ENCODE measurements at places on chromosomes 11 and 22.

DNA sequence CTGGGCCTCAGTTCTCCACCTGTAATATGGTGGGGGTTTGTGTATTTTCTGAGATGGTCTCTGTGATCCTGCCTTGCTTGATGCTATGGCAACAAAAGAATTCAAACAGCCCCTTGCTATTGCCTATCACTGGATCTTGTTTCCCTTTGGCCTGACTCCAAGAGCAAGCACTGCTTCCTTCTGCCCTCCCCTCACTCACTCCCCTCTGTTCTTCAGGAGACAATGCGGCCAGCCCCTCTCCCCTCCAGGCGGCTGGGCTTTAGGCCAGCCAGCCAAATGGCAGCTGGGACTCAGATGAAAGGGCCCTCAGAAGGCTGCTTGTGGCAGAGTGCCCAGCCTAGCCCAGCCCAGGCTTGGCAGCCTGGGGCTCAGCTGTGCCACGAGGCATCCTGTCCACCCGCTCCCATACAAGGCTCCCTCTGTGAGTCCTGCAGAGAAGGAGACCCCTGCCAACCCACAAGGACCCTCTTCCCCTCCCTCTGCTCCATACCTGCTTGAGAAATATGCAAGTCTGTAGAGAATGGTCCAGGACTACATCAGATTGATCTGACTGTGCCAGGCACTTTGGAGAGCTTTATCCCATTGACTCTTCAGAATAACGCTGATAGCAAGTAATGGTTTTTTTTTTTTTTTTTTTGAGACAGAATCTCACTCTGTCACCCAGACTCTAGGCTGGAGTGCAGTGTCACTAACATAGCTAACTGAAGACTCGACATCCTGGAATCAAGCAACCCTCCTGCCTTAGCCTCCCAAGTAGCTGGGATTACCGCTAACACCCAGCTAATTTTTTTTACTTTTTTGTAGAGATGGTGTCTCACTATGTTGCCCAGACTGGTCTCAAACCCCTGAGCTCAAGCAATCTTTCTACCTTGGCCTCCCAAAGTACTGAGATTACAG, 7.6 kb upstream of the KCTD14 start:
- DNase-seq, result peak; percentile 55

- DNase-seq, result no peak
These were observed 12.0 kb downstream of the SART1 start for GRCh38 chr11:65973439-65974110.

DNA sequence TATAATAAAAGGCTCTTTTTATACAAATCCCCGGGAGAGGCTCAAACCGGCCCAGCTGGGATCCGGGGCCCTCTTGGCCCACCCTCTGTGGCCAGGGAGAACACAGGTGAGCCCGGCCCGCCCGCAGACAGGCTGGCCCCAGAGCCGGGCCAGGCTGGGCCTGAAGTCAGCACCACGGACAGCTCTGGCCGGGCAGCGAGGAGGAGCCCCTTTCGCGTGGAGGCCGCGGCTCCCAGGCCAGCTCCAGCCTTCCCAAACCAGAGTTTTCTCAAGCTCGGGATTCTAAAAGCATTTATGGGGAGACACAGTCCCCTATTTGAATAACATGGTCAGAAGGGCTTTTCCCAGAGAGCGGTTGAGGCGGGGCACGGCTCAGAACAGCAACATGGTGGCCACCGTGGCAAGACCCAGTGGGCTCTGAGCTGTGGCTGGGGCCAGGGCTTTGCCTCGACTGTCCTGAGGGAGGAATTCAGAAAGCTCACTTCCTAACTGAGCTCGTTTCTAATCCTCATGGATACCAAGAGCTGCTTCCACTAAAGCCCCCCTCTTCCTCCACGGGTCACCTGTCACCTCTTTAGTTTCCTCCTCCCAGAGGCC, 115.4 kb downstream of the BRD1 start:
- DNase-seq, result no peak

DNA sequence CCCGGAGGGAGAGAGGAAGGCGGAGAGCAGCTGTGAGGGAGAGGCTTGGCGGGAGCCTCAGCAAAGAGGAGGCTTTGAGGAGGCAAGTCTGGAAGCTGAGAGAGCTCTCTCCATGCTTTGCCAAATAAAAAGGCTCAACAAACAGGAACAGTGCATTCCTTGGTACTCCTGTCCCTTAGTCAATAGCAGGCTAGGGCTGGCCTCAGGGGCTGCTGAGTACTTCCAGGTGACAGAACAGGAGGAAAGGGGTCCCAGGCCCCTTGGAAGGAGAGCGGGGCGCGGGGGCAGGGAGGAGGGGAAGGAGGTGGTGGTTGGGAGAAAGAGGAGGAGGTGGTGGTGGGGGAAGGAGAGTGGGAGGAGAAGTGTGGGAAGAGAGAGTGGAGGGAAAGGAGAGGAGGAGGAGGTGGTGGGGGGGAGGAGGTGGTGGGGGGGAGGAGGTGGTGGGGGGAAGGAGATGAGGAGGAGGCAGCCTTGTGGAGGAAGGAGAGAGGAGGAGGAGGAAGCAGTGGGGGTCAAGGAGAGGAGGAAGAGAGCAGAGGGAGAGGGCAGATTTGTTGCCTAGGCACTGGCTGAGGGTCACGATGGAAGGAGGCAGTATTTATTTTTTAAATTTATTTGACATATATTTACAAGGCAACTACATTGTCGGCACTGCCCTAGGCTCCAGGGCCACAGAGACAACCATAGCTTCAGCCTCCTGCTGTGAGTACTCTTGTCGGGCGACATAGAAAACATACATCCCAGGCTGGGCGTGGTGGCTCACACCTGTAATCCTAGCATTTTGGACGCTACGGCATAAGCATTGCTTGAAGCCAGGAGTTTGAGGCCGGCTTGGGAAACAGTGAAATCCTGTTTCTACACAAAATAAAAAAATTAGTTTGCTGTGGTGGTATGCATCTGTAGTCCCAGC, 74.2 kb upstream of the ZBED5 start:
- peak; percentile 26 for DNase-seq

GRCh38 chr11:110182886-110183285, 89.7 kb downstream of the ZC3H12C start:
- no peak for DNase-seq

DNA sequence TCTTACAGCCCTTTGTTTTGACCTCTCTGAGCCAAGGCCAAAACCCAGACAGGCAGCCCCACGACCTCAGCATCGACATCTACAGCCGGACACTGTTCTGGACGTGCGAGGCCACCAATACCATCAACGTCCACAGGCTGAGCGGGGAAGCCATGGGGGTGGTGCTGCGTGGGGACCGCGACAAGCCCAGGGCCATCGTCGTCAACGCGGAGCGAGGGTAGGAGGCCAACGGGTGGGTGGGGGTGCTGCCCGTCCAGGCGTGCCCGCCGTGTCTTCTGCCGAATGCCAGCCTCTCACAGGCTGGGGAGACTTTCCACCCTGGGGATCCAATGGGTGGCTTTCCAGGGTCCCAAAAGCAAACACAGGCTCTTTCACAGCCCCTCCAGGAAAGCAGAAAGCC, 37.1 kb upstream of the PPP6R3 start:
- DNase-seq, result no peak

DNA sequence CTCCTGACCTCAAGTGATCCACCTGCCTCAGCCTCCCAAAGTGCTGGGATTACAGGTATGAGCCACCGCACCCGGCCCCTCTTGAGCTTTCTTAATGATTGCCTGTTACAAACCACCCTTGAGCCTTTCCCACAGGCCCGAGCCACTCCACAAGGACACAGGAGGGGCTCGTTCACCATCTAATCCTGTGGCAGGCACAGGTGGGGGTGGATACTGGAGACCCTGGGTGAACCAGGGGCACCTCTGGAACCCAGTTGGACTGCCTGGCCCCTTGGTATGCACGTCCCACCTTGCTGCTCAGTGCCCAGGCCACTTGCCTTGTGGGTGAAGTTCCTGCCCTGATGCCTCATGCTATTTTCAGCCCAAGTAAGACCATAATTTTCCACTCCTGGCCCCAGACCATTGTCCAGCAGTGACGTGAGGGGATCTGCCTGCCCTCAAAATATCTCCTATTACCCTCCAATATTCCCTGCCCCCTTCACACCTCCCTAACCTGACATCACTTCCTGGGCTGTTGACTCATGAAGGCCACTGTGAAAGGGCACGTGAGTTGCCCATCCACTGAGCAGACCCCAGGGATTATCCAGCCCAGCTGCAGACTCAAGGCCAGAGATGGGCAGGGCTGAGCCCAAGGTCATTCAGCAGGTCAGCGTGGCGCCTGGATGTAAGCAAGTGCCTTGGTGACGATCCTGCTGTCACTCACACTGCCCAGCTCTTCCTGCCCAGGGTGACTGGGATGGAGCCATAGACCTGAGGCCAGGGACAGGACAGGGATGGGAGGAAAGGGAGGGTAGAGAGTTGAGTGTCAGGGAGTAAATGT, 19.6 kb downstream of the P2RY2 start:
- DNase-seq, result no peak

DNA sequence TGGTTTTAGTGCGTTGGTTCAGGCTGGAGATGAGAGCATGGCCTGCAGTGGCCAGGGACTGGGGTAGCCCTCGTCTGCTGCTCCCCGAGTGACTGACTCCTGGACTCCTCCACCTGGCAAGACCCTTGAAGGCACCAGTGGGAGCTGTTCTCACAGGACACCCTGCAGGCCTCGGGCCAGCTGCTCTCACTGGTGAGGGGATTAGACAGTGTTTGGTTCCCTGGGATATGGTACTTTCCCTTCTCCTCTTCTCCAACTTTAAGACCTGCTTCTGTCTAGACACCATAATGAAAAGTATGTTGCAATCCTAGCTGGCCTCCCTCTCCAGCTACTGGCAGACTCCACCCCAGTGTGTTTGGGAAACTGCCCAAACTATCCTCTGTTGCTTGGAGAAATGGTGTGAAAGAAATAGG, 168.8 kb upstream of the CADM1 start:
- DNase-seq, result peak; percentile 30

- DNase-seq, result no peak
These were observed 57.9 kb downstream of the SYTL2 start for GRCh38 chr11:85752890-85753581.

- no peak for DNase-seq
These were observed 60.7 kb upstream of the MPEG1 start for GRCh38 chr11:59273373-59273841.

- DNase-seq, result no peak
These were observed 12.7 kb downstream of the TOM1 start for GRCh38 chr22:35312198-35313059.

GRCh38 chr11:59550842-59551658, 39.7 kb downstream of the OR4D9 start:
- peak; percentile 64 for DNase-seq

DNA sequence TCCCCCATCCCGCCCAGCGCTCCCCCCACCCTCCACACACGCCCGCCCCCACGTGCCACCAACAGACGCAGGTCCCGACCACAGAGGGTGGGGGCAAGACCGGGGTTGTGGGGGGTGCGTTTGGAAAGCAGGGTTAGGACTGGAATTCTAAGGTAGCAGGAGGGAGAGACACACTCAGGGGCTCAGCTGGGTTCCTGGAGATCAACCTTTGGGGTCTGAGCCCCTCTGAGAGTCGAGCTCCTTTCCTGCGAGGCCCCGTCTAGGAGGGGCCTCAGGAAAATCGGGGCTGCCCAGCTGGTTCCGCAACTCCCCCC, 429 bp downstream of the PGGHG start:
- DNase-seq, result no peak

DNA sequence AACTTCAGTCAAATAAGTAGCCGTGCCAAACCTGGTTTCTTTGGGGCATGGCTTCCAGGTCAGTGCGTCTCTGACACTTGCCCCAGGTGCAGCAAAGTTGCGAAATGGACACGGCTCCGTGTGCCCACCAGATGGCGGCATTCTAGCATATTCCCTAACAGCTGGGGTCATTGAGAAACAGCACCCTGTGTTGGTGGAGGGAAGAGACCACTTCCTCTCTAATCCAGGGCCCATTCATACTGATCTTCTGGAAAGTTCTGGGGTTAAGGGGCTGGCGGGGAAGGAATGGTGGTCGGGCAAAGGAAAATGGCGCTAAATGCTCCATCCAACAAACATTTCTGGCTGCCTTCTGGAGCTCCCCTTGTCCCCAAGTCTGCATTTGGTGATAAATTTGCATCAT, 141.2 kb upstream of the TIMP3 start:
- DNase-seq, result peak; percentile 70

DNA sequence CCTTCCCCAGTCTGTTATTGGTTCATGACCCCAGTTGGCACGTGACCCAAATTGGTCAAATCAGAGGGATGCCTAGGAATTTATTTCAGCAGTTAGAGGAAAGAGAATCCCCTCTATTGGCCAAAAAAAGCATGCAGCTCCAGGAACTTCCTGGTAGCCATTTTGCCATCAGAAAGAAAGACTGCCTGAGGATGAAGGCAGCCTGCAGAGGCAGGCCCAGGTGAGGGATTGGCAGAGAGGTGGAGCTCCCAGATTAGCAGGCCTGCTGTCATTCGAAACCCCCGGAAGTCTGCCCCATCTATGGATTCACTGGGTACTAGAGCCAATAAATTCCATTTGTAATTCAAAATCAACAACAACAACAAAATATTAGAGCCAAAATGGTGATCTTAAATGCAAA, 207.6 kb downstream of the CWF19L2 start:
- no peak for DNase-seq

DNA sequence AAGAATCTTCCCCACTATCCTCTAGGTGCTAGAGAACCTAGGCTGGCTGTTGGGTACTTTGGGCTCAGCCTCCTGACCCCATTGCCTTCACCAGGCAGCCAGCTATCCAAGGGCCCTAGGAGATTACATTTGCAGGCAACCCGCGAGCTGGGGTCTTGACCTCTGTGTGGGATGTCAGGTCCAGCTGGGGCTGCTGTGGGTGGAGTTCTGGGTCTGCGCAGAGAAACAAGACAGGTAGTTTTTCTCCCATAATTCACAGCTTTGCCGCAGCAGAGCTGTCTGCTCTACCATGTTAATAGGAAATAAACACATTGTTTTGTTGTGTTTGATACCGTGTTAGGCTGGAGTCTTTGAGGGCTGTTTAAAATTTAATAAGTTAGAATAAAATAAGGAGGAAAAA, 142.8 kb upstream of the PLET1 start:
- no peak for DNase-seq

- DNase-seq, result no peak
These were observed 424.9 kb downstream of the TBC1D22A start for GRCh38 chr22:47187176-47187957.

DNA sequence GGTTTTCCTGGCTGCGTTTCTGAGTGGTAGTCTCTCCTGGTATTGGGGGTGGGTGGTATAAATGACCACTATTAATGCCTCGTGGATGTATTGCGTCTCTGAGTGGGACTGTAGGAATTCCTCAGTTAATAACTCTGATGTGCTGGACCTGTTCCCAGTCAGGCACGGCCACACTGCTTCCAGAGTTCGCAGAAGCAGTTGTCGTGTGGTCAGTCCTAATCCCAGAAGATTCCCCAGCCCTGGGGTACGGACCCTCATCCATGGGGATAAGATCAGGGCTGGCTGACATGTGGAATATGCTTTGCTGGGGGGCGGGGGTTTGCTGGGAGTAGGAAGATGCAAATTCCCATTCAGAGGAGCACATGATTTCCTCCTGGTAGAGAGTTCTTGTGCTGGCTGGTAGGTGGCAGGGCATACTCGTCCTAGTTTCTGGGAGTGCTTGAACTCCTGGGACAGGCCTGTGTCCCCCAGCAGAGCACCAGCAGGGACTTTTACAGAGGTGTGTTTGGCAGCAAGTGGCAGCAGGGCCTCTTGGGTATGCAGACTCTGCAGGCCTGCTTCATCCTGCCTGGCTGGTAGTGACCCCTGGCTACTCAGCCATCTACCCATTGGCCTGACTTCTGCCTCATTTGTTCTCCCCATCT, 157.4 kb downstream of the NAV2 start:
- no peak for DNase-seq

- DNase-seq, result no peak
These were observed 3.9 kb downstream of the TSPAN4 start for GRCh38 chr11:846496-847098.
